Right ventricle myocardium inferior (tissue), 1 donor: ENCODE measurements at places on chromosomes 6 and 20. TPM values are rescaled to one million over a fixed set of nuclear protein-coding genes. Genes with fewer than 3 reads are reported as not detected.

Gene CFAP61
- 27.4 TPM for total RNA-seq

Gene FAM217A
- not detected for total RNA-seq

GRCh38 chr6:3423439-3424184 lies 33.2 kb downstream of the SLC22A23 start:
- no peak for DNase-seq

DNA sequence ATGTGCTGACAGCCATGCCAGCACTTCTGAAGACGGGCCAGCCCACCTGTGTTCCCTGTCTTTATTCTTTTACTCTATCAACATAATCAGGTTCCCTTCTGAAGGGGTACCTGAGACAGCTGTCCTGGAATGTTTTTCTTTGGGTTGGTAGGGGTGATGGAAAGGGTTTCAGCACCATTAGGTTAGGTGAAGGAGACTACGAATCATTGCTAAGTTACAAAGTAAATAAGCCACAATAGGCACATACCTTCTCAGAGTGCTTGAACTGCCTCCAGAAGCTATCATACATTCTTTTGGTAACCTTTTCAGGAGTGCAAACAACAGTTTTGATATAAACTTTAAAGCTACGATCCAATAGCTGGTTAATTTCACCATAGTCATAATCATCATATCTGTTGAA lies 106.3 kb downstream of the SESN1 start:
- DNase-seq: no peak

GRCh38 chr20:40589581-40589980 lies 99.5 kb downstream of the MAFB start:
- DNase-seq: no peak

DNA sequence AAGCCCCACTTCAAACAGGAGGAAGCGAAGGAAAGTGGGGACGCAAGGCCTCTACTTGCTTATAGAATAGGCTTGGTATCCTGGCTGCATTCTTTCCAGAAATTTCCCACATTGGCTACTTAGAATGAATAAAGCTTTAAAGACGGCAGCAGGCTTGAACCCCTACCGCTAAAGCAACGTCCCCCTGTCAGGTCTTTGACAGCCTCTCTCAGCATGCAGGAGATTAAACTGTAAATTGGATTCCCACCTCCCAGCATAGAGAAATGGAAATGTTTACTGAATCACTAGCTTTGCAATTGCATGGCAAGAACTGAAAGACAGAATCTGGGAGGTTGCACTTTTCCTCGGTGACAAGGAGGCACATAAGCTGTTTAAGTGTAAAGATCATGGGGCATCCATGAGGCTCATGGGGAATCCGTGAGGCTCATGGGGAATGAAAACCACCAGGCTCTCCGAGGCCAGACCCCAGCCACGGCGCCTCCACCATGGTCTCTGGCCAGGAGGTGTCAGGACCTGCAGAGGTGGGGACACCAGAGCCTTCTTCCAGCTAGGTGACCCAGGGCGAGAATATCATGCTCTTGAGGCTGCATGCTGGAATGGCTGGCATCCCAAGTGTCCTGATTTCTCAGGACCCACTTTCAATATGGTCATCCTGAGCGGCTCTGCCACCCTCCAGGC lies 10.3 kb downstream of the LEMD2 start:
- DNase-seq: peak; percentile 7

DNA sequence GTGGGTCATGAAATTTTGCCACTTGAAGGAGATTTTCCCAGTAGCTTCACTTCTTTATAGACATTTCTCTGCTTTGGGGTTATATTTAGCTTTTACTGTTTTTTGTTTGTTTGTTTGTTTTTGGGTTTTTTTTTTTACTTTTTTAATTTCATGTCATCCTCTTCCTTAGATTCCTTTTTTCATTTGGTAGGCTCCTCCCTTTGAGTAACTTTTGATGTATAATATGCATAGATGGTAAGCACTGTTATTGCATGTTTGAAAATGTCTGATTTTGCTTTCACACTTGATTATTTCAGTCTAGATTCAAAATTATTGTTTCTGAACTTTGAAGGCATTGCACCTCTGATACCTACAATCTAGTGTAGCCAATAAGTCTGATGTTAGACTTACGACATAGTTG lies 37.6 kb downstream of the PLEKHG1 start:
- DNase-seq: no peak

Gene GUCA1A
- total RNA-seq: not detected

- no peak for DNase-seq
These were observed 212.9 kb downstream of the TFAP2C start for GRCh38 chr20:56842056-56842455.

Gene PTCRA
- total RNA-seq: not detected

Gene TLDC2
- not detected for total RNA-seq

Gene TEAD3
- total RNA-seq: 32.2 TPM

DNA sequence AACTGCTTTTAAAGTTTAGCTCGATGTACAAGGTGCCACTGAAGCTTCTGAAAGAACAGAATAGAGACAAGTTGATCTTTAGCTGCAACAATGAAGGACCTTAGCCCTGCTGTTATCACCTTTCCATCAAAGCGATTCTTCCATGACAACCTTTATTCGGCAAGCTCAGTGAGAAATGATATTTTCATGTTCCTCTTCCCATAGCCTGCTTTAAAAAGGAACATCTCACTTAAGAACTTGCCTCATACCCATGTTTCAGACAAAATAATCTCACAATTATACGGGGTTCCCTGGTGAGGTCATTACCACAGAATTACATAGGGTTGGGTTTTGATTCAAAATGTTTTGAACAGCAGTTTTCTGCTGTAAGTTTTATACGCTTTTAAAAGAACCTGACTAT lies 264.2 kb downstream of the THBS2 start:
- DNase-seq: no peak

DNA sequence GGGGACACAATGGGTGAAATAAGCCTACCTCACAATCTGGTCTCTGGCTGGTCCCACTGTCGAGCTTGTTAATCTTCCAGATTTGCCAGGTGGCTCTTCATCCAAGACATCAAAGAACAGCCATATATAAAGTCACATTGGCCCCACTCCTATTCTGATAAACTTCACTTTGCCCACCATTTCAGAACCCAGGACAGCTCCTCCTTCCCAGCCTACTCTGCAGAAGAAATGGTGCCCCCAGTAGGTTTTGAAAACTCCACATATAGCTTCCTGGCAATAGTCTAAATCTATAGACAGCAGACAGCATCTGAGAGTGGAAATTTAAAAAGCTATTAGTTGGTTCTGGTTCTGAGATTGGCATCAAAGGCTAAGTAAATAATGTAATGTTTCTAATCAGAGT lies 143.1 kb upstream of the PCSK2 start:
- no peak for DNase-seq

DNA sequence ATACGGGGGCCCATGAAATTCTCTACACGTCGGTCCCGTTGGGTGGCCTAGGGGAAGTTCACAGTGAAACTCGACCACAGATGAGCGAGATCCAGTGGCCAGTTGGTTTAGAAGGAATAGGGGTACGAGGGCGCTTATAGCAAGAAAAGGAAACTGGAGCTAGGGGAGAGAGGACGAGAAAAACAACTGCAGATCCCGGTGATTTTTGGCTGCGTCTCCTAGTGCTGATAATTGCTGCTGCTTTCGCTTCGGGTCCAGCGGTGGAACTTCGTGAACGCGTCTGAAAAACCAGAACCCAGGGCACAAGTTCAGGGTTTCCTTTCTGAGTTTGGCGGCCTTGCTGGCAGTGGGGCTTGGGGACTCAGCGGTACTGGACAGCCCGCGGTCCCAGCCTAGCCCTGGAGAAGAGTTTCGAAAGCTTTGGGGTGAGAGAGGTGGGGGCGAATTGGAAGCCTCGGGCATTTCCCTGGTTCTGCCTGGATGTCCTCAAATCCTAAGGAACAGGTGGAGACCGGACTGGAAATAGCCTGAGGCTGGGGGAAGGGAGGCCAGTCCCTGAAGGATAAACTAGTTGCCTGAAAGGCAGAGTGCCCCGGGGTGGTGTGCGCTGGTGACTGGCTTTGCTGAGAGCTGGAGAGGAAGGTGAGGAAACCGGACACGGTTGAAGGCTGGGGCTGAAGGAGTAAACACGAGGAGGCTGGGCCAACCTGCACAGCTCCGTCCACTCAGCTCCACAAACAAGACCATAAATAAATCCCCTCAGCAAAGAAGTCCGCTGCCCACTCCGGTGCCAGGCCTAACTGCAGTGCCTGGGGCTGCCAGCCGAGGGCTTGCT lies 793 bp downstream of the GMPR start:
- DNase-seq: peak; percentile 87

Gene RPRD1B
- total RNA-seq: 84.7 TPM

Gene RBM24
- total RNA-seq: 181 TPM

Gene SLC22A7
- total RNA-seq: not detected

DNA sequence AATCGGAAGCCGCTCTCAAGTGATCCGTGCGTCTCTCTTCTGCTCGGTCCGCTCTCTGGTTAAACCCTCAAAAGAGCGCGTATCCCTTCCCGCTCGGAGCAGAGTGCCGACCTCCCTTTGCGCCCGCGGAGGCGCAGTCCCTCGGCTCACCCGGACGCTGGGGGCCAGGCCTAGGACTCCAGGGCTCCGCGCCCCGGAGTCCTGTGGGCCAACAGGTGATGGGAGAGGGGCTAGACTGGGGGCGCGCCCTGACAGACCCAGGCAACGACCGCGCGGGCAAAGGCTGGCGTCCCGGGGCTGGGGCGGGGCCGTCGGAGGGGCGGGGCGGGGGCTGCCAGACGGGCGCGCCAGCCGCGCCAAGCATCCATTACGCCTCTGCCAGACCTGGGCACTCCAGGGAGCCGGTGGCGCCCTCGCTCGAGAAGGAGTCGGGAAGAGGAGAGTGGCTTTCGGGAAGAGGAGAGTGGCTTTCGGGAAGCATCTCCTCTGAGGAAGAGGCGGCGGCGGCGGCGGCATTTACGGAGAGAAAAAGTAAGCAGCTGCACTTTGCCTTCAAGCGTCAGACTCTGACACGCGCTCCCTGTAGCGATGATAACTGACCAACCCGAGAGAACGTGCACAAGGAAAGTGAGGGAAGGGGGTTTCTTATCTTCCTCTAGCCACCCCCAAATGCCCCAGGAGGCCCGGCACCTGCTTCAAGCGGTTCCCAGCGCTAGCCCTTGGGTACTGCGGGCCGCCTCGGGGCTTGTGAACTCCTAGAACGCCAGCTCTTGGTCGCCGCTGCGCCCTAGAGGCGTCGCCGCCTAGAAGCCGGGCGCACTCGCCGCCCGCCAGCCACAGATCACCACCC lies 2.6 kb downstream of the EPHA7 start:
- DNase-seq: peak; percentile 65

DNA sequence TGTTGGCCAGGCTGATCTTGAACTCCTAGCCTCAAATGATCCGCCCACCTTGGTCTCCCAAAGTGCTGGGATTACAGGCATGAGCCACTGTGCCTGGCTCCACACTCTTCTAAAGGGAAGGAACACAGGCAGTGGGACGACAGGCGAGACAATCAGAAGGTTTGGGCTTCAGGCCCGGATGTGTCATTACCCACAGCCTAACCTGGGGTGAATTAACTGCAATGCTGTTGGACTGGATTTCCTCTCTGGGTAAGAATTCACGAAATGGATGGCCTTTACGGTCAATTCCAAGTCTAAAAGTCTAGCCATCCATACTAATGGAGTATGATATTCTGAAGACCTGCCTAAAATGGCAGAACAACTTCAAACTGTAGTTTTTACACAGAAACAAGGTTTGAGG lies 83.7 kb upstream of the CCDC28A start:
- no peak for DNase-seq

Gene SAPCD1
- 0.57 TPM for total RNA-seq

DNA sequence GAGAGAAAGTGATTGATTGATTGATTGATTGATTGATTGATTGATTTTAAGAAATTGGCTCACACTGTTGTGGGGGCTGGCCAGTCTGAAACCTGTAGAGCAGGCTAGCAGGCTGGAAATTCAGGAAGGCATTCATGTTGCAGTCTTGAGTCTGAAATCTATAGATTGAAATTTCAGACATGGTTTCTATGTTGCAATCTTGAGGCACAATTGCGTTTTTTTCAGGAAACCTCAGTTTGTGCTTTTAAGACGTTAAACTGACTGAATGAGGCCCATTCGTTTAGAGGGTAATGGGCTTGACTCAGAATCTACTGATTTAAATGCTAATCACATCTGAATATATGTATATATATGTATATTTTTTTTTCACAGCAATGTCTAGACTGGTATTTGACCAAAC lies 106.3 kb downstream of the STXBP5 start:
- DNase-seq: no peak

DNA sequence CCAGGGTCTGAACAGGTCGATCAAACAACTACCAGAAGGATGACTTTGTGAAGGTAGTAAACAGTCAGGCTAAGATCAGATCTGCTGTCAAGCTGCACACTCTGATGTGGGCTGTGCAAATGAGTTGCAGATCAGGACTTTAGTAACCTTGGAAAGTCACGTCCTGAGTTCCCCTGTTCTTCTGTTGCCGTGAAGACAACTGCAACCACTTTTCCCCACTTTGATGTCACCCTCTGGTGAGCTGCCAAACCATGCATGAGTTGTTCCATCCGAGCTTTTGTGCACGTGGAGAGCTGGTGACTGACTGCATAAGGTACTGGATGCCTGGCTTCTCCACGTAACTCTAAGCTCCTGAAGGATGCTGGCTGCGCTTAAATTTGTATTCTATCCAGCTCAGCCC lies 111.0 kb downstream of the CD83 start:
- DNase-seq: no peak

DNA sequence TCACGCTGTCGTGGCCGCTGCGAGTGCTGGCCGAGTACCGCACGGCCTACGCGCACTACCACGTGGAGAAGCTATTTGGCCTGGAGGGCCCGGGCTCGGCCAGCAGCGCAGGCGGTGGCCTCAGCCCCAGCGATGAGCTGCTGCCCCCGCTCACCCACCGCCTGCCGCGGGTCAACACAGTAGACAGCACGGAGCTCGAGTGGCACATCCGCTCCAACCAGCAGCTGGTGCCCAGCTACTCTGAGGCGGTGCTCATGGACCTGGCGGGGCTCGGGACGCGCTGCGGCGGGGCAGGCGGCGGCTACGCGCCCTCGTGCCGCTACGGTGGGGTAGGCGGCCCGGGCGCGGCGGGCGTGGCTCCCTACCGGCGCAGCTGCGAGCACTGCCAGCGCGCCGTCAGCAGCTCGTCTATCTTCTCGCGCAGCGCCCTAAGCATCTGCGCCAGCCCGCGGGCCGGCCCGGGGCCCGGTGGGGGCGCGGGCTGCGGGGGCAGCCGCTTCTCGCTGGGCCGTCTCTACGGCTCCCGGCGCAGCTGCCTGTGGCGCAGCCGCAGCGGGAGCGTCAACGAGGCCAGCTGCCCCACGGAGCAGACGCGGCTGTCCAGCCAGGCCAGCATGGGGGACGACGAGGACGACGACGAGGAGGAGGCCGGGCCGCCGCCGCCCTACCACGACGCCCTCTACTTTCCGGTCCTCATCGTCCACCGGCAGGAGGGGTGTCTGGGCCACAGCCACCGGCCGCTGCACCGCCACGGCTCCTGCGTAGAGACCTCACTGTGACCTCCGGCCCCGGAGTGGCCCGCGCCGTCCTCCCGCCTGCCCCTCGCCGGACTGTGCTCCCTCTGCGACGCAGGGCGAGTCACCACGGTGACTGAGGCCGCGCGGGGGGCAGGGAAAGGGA lies 5.7 kb downstream of the TMEM151B start:
- DNase-seq: no peak

GRCh38 chr6:45253453-45253852 lies 74.7 kb upstream of the RUNX2 start:
- no peak for DNase-seq
